ENCODE measurements at places on chromosomes 6 and 20.

DNA sequence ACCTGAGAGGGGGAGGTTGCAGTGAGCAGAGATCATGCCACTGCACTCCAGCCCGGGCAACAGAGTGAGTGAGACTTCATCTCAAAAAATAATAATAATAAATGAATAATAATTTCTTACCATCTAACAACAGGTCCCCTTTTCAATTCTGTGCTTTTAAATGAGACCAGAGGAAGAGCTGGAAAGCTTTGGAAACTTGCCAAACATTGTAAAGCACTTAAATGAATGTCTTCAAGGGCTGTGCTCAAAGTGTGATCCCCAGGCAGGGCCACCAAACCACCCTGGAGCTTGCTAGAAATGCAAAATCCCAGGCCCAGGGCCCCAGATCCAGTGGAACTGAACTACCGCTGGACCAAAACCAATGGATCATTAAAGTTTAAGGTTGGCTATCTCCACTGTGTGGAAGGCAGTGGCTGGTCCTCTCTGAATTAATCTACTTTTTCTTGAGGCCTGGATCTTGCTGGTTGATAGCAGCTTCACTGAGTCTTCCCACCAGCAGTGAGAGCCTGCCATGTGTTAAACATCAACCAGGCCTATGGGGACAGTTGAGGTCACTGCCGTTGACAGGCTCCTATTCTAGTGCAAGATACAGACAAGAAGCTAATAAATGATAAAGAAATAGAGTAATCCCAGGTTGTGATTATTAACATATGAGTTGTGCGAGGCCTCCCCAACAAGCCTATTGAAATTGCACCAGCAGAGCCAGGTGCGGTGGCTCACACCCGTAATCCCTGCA lies 23.7 kb upstream of the TFAP2C start:
- no peak for DNase-seq

DNA sequence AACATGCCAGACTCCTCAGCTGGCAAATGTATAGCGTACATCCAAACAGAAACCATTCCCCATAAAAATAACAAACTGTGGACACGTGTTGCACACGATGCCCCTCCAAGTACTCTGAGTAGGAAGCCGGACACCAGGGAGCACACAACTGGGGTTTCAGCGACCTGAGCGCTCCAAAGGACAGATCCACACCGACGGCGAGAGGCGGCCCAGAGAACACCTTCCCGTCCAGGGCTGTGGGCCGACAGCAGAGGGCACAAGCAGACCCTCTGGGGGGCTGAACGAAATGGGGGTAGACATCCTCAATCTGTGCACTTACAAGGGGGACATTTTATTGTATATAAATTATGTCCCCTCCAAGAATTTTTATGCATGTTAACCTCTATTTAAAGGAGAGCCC lies 24.7 kb downstream of the TAF4 start:
- DNase-seq: no peak

DNA sequence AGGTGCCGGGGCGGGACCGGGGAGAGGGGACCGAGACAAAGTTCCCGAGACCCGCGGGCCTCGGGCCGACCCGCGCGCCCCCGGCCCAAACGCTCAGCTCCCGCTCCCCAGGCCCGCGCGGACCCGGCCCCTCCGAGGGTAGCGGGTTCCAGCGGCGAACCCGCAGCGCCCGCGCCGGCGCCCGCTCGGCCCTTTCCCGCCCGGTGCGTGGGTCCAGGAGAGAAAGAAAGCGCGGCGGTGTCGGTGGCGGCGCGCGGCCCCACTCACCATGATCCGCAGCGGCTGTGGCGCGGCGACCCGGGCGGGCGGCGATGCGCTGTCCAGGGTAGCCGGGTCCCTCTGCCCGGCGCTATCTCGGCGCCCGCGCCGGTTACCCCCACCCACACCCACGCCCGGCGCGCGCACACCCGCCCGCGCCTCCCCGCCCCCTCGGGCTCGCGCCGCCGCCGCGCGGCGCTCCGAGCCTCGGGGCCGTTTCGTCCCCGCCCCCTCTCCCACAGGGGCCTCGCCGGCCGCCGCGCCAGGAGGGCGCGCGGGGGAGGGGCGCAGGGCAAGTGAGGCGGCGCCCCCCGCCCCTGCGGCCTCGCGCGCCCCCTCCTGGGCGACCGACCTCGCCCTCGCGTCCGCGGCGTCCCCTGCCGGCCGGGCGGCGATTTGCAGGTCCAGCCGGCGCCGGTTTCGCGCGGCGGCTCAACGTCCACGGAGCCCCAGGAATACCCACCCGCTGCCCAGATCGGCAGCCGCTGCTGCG lies at the start of gene ELOVL2:
Gene ELOVL2 (minus strand): TSS at position 345 of the 751 bp plus-strand sequence. CDS start 75 bp downstream, at position 270.
- DNase-seq: no peak

- no peak for DNase-seq
These were observed 136.2 kb downstream of the HIVEP1 start for GRCh38 chr6:12148317-12148801.

DNA sequence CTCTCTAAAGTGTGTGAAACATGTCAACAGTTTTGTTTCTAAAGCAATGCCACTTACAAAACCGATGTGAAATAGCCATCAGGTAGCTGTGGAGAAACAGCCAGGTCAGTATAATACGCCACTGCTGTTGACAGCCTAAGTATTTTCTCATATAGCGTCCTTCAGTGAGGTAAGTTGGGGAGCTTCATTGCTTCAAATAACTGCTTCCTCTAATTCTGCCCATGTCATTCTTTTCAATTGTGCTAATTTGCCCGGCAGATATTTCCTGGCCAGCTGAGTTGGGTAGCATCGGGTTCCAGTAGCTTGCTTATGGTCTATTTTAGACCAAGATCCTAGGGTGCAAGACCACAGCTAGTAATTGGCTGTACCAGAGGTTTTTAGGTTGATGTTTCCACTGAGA lies 2.1 kb upstream of the ARMC2 start:
- no peak for DNase-seq

GRCh38 chr6:22737331-22737730 lies 168.0 kb downstream of the HDGFL1 start:
- no peak for DNase-seq

GRCh38 chr6:1729133-1729749 lies 119.5 kb downstream of the FOXC1 start:
- no peak for DNase-seq

DNA sequence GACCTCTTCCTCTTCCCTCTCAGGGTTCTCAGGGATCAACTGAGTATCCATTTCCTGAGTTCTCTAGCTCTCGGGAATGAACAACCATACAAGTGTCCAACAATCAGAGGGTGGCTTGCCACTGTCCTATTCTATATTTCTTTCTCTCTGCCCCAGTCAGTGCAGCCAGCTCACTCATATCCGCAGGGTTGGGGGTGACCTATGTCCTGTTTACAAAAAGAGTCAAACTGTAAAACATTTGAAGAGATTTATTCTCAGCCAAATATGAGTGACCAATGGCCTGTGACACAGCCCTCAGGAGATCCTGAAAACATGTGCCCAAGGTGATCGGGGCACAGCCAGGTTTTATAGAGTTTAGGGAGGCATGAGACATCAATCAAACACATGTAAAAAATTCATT lies 10.8 kb upstream of the BTN3A2 start:
- no peak for DNase-seq

DNA sequence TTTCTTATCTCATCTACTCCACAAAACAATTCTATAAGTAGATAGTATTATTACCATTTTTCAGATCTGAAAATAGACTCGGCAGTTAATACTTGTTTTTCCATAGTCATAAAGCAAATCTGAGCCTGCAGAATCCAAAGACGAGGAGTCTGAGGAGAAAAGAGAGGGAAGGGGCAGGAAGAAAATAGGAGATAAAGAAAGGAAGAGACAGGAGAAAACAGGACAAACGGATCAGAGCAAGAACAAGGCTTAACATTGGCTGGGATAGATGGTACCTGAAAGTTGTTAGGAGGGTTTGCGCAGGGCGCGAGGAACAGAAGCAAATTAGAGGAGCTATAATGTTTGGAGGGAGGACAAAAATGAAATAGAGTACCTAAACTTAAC lies 639 bp upstream of the PPIL1 start:
- no peak for DNase-seq

GRCh38 chr6:38153798-38154345 lies 334.3 kb downstream of the ZFAND3 start:
- DNase-seq: no peak

- DNase-seq: no peak
These were observed 2.2 kb downstream of the IBTK start for GRCh38 chr6:82245376-82245775.

DNA sequence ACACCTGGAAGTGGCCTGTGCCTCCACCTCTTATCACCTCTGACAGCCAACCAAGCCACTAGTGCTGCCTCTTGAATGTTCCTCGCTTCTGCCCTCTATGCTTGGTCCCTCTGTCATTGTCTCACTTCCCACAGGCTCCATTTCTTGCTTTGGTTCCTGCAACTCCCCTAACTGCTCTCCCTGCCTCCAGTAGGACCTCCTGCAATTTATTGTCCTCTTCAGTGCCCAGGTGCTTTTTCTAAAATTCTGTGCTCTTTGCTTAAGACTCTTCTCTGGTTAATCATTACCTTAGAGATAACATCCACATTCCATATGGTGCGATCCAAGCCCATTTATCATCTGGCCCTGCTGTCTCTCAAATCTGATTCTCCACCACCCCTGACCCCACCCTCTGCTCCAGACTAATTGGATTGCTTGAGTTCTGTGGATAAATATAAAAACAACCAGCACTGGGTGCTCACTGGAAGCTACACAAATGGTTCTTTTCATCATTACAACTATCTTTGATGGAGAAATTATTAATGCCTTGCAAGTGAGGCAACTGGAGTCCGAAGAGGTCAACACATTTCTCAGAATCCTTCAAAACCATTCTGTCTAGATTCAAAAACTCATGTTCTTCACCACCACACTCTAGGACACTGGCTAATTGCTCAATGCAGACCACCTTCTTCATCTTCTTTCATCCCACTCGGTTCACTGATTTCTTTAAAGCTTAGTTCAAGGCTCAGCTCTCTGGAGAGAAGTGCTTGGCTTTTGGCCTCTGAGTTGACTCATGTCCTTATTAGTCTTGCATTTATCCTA lies 47.2 kb downstream of the FOXA2 start:
- DNase-seq: no peak

DNA sequence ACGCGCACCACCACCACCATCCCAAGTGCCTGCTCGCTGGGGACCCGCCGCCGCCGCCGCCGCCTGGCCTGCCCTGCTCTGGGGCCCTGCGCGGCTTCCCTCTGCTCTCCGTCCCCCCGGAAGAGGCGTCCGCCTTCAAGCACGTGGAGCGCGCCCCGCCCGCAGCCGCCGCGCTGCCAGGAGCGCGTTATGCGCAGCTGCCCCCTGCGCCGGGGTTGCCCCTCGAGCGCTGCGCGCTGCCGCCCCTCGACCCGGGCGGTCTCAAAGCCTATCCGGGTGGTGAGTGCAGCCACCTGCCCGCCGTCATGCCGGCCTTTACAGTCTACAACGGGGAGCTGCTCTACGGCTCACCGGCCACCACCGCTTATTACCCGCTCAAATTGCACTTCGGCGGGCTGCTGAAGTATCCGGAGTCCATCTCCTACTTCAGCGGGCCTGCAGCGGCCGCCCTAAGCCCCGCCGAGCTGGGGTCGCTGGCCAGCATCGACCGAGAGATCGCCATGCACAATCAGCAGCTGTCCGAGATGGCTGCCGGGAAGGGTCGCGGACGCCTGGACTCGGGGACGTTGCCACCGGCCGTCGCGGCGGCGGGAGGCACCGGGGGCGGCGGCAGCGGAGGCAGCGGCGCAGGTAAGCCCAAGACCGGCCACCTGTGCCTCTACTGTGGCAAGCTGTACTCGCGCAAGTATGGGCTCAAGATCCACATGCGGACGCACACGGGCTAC lies 7.2 kb downstream of the PRDM13 start:
- no peak for DNase-seq

- no peak for DNase-seq
These were observed 81.8 kb upstream of the ARMC2 start for GRCh38 chr6:108766419-108766818.
